ENCODE measurements at places on chromosomes 2 and 18.

DNA sequence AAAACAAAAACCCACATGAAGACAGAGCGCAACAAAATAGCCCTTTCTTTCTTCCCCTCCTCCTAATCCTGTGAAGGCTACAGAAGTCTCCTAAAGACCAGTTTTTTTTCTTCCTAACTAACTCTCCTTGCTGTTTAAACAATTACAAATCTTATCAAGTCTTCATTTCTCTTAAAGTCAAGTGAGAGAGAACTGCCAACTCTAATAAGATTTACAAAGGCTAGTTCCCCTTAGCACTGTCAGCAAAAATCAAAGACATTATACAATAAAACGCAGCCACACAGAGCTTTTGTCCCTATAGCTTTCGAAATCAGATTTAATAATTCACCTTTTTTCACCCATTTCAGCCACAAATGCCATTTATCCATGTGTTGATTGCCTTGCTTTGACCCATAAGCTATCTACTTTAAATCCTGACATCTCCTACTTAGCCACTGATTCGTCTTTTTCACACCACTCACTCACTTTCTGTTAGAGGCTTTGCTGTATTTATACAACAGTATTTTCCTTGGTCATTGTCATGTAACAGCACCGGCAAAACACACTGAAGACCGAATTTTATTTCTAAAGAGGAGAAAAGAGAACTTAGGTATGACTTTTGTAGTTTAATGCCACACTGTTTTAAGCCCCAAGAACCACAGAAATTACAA is 5.9 kb downstream of the NRXN1 start:
- DNase-seq, result no peak

- DNase-seq, result peak; percentile 62
Observed at GRCh38 chr18:50297621-50298442, 10.3 kb upstream of the CXXC1 start.

DNA sequence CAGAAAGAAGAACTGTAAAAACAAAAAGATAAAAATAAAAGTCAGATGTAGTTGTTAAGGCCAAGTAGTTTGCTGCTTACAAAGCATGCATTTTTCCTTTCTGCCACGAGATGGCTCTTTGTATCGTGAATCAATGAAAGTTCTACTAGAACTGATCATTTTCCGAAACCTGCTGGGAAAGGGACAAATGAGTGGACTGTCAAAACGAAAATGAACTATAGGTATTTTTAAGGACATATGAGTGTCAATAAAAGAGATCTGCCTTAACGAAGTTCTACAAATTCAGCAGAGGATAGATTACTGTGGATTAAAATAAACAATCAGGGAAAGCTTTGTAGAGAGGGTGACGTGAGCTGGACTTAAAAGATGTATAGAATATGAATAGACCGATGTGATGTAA is 15.0 kb upstream of the ELOA2 start:
- DNase-seq, result no peak

DNA sequence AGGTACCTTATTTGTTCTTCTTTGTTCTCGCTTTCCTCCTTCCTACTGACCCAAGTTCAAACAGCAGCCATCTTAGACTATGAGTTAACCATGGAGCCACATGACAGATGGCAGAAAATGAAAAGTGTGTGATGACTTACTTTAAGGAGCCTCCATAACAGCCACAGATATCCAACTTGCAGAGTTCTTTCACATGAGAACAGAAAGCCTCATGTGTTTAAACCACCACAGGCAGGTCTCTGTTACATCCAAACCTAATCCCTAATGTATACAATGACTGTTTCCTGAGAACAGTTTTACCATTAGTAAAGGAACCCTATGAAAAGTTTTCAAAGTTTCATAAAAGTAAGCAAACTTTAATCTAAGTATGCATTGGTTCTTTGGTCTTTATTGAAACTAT is 20.3 kb downstream of the B4GALT6 start:
- DNase-seq, result no peak

GRCh38 chr2:164625378-164625971 is 4.2 kb upstream of the GRB14 start:
- no peak for DNase-seq

DNA sequence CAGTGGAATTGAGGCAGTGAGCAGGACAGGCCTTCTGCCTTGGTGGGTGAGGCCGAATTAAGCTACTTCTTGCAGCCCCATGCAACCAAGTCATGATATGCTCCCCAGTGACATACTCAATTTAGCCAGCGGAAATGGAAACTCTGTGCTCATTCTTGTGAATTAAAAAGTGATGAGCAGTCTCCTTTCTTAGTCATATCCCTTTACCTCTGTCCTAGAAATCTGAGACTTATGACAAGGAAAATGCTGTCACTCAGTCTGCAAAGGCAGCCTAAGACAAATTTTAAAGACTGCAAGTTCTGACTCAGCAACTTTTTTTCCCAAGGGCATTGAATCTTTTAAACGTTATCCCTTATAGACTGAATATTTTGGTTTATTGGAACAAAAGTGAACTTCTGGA is 218.2 kb downstream of the SH3BP4 start:
- no peak for DNase-seq

GRCh38 chr2:239213643-239214101 is 187.1 kb downstream of the HDAC4 start:
- no peak for DNase-seq

- no peak for DNase-seq
Observed at GRCh38 chr2:179107737-179108136, 57.8 kb upstream of the CCDC141 start.

DNA sequence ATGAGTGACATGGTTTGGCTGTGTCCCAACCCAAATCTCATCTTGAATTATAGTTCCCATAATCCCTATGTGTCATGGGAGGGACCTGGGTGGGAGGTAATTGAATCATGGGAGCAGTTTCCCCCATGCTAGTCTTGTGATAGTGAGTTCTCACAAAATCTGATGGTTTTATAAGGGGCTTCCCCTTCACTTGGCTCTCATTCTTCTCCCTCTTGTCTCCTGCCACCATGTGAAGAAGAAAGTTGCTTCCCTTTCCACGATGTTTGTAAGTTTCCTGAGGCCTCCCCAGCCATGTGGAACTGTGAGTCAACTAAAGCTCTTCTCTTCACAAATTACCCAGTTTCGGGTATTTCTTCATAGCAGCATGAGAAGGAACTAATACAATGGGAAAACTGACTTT is 14.0 kb downstream of the DNAH7 start:
- no peak for DNase-seq

- DNase-seq, result no peak
Observed at GRCh38 chr2:62176801-62177200, 19.1 kb upstream of the B3GNT2 start.

GRCh38 chr18:22734105-22734661 is 198.9 kb upstream of the RBBP8 start:
- DNase-seq, result no peak
